ENCODE measurements at places on chromosomes 11 and 22. TPM values are rescaled to one million over a fixed set of nuclear protein-coding genes. Genes with fewer than 3 reads are reported as not detected.

DNA sequence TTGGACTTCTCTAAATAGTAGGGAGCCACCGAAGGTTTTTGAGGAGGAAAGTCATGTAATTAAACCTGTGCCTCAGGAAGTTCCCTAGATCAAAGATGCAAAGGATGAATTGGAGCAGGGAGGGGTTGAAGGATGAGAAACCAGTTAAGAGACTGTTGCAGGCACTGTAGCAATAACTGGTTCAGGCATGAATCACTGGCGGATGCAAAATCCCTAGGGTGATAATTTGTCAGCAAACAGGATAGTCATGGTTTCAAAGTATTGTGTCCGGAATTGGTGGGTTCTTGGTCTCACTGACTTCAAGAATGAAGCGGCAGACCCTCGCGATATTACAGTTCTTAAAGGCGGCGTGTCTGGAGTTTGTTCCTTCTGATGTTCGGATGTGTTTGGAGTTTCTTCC, 19.9 kb downstream of the TRIOBP start:
- no peak for DNase-seq

GRCh38 chr11:1410366-1411291, 20.9 kb downstream of the BRSK2 start:
- DNase-seq = no peak

DNA sequence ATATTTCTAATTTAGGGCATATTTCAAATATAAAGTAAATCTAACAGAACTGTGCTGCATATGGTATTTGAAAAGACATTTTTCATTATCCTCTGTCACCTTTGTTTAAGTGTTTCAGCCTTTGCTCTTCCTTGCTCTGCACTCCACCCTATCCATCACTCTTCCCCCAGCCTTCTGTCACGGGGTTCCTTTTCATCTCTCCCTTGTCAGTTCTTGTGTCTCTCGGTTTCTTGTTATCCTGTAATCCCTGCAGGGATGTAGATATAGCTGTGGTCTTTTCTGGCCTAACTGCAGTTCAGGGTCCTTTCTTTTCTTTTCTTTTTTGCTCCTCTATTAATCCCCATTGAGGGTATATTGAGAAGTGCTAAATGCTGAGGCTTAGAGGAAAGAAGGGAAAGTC, 261.9 kb downstream of the DCDC1 start:
- no peak for DNase-seq

- no peak for DNase-seq
These were observed 14.5 kb downstream of the SLC35F2 start for GRCh38 chr11:107844041-107844440.

DNA sequence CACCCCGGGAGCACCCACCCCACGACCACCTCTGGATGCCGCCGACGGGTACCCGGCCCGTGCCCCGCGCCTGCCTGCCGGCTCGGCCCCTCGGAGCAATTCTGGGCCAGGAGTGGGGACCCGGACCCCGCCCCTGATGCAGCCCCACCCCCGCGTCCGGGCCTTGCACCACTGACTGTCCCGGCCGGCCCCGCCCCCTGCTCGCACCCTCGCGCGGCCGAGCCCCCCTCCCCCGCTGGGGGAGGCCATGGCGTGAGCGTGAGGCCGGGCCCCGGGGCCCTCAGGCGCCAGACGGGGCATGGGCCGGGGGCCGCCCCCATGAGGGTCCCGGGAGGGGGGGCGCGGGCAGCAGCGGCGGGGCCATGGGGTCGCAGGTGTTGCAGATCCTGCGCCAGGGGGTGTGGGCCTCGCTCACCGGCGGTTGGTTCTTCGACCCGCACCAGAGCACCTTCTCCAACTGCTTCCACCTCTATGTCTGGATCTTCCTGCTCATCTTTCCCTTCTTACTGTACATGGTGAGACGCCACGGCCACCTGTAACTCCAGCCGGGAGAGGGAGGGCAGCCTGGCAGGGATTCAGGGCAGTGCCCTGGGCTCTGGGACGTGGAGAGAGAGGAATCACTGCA, 486 bp downstream of the PCNX3 start:
- peak; percentile 21 for DNase-seq

The TMEM121B gene
- polyA plus RNA-seq = 0.10 TPM

The RIC3 gene
- not detected for polyA plus RNA-seq

The SLC29A2 gene
- 0.15 TPM for polyA plus RNA-seq
